ENCODE measurements at places on chromosomes 2 and 18. TPM values are rescaled to one million over a fixed set of nuclear protein-coding genes. Genes with fewer than 3 reads are reported as not detected.

RNF152 gene
- total RNA-seq = 0.17 TPM

GRCh38 chr2:29449499-29449898, 334.3 kb downstream of the CLIP4 start:
- H3K27ac ChIP-seq = no peak overlapping the region
- H3K4me1 ChIP-seq = no peaks in the 10 kb centered on the region
- H3K27me3 ChIP-seq = peaks cover 10% of the 10 kb centered on the region
- no peaks in the 10 kb centered on the region for H3K36me3 ChIP-seq
- no peak for DNase-seq

NFE2L2 gene
- total RNA-seq = 63.8 TPM

GRCh38 chr2:83808878-83809277, 650.2 kb downstream of the SUCLG1 start:
- no peak overlapping the region for H3K27ac ChIP-seq
- no peaks in the 10 kb centered on the region for H3K27me3 ChIP-seq
- no peak overlapping the region for H3K4me3 ChIP-seq
- H3K36me3 ChIP-seq = no peaks in the 10 kb centered on the region
- DNase-seq = no peak

CSRNP3 gene
- not detected for total RNA-seq

CD226 gene
- total RNA-seq = 19.9 TPM

FRZB gene
- not detected for total RNA-seq

GRCh38 chr2:232927793-232928550, 57.9 kb downstream of the SNORC start:
- no peak for DNase-seq
- peaks cover 17% of the 10 kb centered on the region for H3K4me1 ChIP-seq
- H3K27me3 ChIP-seq = peaks cover 54% of the 10 kb centered on the region
- no peak overlapping the region for H3K4me3 ChIP-seq

DGUOK gene
- 112 TPM for total RNA-seq
